ENCODE measurements at places on chromosomes 7 and 10.
A peak's percentile ranks its signal among the peaks of the same experiment; 100 is the strongest.

- DNase-seq = no peak
Observed at GRCh38 chr7:1425292-1426136, 33.8 kb downstream of the MICALL2 start.

DNA sequence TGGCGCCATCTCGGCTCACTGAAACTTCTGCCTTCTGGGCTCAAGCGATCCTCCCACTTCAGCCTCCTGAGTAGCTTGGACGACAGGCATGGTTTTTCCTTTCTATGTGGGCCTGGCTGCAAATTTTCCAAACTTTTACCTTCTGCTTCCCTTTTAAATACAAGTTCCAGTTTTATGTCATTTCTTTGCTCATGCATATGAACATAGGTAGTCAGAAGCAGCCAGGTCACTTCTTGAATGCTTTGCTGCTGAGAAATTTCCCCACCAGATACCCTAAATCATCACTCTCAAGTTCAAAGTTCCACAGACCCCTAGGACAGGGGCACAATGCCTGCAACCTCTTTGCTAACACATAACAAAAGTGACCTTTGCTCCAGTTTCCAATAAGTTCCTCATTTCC is 21.6 kb upstream of the RPEL1 start:
- DNase-seq = no peak

DNA sequence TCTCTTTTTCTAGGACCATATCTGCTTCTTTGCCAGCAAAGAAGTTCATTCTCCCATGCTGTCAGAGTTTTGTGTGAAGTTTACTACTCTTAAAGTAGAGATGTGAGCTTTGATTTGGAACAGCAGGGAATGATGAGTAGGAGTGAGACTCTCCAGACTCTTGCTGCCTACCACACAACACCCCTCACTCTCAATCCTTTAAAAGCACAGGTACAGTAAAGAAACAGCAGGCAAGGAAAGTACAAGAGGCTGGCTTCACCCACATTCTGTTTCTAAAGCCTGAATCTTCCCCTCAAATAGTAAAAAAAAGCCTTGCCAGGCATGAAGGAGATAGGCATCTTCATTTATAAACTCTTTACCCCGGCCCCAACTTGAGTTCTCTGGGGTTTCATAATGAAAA is 97.3 kb downstream of the ARMH3 start:
- DNase-seq = no peak

- peak; percentile 72 for DNase-seq
Observed at GRCh38 chr10:7410862-7411670, at the start of gene SFMBT2. Gene SFMBT2, minus strand, starts transcription at chr10:7411034. Its CDS starts 29,136 bp downstream, at chr10:7381898.

DNA sequence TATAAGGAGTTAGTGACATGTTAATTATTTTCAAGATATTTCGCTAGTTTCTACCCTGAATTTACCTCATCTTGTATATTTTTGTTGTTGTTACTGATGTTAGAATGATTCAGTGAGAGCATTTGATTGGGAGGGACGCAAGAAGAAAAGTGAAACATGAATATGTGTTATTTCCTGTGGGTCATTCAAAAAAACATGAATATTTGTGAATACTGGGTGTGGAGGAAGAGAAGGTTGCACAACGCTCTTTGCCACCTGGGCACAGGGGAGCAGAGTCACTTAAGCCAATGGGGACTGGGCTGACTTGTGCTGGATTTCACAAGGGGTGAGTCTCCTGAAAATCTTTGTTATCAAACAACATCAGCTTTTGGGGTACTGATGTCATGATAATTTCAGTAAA is 39.5 kb downstream of the AGK start:
- DNase-seq = no peak

- DNase-seq = no peak
Observed at GRCh38 chr10:49359349-49360270, 36.3 kb downstream of the DRGX start.

GRCh38 chr7:25026156-25026555 is 46.2 kb upstream of the OSBPL3 start:
- no peak for DNase-seq

GRCh38 chr10:118915161-118915560 is 114.4 kb upstream of the NANOS1 start:
- DNase-seq = no peak

GRCh38 chr10:126977216-126977615 is 72.0 kb downstream of the DOCK1 start:
- no peak for DNase-seq

All from CD4-positive, alpha-beta T cell treated with Interleukin-6 for 4 hours (primary cell).